ENCODE measurements at places on chromosomes 7 and 10. TPM values are rescaled to one million over a fixed set of nuclear protein-coding genes. Genes with fewer than 3 reads are reported as not detected.

DNA sequence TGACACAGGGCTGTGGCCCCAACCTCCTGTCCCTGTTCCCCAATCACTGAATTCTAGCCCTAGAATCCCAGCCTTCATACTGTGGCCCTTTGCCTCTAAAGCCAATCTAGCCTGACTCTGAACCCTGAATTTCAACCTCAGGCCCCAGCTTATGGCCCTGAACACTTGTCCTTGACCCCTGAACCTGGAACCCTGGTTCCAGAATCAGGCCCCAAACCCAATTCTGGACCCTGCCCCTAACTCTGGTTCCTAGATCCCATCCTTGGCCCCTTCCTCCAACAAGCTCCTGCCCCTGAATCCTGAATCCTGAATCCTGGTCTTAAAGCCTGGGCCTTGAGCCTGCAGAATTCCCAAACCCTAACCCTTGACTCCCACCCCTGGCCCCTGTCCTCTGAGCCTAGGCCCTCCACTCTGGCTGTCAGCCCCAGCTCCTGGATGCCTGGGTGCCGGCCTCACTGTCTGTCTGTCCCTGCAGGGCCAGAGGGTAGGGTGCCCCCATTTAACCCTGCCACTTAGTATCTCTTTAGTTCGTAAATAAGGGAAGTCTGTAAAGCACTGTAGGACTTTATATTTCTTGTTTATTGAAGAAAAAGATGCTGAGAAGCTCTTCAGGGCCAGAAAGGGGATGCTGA is 1.3 kb downstream of the INPP5A start:
- H3K27ac ChIP-seq: peak overlapping the region; percentile 46
- peak overlapping the region; percentile 46 for H3K4me3 ChIP-seq
- DNase-seq: no peak
- no peaks in the 10 kb centered on the region for H3K36me3 ChIP-seq
- H3K4me1 ChIP-seq: peaks cover 65% of the 10 kb centered on the region

The SPDYE8 gene
- not detected for total RNA-seq

- H3K4me3 ChIP-seq: no peak overlapping the region
- H3K36me3 ChIP-seq: no peaks in the 10 kb centered on the region
- DNase-seq: no peak
Observed at GRCh38 chr7:9671979-9672917, 1238.8 kb downstream of the NXPH1 start.

The FAM221A gene
- 12.9 TPM for total RNA-seq

DNA sequence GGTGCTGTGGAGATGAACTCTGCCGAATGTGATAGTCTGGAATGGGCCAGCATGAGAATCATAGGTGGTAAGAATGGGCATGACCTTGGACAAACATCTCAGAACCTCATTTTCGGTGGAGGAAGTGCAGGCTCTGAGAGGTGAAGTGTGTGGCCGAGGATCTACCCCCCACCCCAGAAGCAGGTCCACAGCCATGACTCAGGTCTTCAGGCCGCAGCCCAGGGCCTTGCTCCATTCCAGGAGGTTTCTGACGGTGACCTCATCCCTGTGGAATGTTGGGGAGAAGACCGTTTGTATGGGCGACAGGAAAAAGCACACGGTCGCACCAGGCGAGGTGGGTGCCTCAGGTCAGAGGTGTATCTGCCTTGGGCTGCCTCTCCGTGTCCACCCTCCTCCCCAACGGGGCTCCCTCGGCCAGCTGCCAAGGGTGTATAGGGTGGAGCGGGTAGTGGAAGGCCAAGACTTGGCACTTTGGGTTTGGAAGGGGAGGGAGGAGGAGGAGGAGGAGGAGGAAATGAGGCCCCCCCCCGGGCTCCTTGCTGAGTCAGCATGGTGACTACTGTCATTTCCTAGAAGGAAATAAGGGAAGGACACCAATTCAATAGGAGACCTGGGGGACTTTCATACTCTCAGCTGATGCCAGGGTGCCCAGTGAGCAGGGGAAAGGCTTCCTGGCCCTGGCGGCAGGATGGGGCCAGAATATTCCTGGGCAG is 168.0 kb upstream of the RHEB start:
- no peak overlapping the region for H3K4me3 ChIP-seq
- peaks cover 44% of the 10 kb centered on the region for H3K4me1 ChIP-seq
- H3K27me3 ChIP-seq: no peaks in the 10 kb centered on the region
- peak; percentile 72 for DNase-seq

The SPDYE16 gene
- total RNA-seq: not detected

The STOX1 gene
- 11.0 TPM for total RNA-seq

The ELN gene
- total RNA-seq: 65.7 TPM

GRCh38 chr7:158976468-158976848 is 120.1 kb downstream of the DYNC2I1 start:
- H3K27me3 ChIP-seq: no peaks in the 10 kb centered on the region
- no peak overlapping the region for H3K27ac ChIP-seq
- no peak overlapping the region for H3K4me3 ChIP-seq
- H3K36me3 ChIP-seq: no peaks in the 10 kb centered on the region
- no peaks in the 10 kb centered on the region for H3K4me1 ChIP-seq

The SNCG gene
- total RNA-seq: 40.2 TPM

The NPFFR1 gene
- total RNA-seq: 0.05 TPM
